ENCODE measurements at places on chromosomes 12 and 14.

- DNase-seq: no peak
Observed at GRCh38 chr14:63671987-63672386, 30.3 kb upstream of the WDR89 start.

DNA sequence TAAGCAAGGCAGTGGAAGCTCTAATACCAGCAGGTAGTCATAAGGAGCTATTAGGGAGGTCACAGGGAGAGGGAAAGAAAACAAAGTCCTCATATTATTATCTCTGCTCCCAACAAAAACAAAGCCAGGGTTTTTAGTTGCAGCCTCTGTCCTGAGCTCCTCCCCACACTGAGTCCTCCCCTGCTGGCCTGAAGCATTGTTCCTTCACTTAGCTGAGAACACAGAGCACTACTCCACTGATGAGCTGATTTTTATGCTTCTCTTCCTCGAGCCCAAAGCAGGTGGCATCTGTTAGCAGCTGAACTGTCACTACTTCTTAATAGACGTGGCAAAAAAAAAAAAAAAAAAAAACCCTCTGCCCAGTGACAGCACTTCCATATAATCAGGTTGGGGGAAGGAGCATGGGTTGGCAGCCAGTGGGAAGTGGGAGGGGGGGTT lies 10.5 kb upstream of the STAC3 start:
- no peak for DNase-seq

GRCh38 chr14:96164861-96165490 lies 39.7 kb upstream of the BDKRB2 start:
- no peak for DNase-seq

DNA sequence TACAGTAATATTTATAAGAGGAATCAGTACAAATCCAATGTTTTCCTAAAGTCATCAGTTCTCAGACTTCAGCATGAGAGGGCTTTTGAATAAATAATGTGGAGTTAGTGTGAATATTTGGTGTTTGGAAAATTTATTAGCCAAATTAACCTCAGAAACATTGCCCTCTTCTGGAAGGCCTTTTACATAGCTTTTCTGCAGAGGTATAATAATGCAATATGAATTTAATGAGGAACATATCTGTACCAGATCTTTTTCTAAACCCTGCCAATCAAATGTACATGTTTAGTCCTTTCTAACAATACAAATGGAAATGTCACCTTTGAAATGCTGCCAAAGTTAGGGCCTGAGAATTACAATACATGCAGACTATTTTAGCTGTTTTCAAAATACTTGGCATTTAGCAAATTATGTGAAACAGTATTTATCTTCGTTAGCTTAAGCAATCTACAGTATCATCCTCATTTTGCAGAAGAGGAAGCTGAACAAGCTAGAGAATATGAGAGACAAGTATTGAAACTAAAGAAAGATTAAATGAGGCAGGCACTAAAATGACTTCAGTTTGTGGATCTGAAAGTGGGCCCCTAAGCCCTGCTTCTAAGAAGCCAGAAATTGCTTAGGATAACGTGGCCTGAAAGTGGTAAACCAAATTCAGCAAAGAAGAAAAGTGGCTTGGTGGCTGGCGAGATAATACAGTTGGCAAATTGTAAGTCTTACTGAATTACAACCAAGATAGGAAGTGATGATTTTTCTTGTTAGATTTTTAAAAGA lies 60.4 kb upstream of the MANSC4 start:
- no peak for DNase-seq
